ENCODE measurements at places on chromosomes 6 and 20.
A peak's percentile ranks its signal among the peaks of the same experiment; 100 is the strongest.

GRCh38 chr20:24672886-24673677 is 203.7 kb downstream of the SYNDIG1 start:
- DNase-seq = no peak

DNA sequence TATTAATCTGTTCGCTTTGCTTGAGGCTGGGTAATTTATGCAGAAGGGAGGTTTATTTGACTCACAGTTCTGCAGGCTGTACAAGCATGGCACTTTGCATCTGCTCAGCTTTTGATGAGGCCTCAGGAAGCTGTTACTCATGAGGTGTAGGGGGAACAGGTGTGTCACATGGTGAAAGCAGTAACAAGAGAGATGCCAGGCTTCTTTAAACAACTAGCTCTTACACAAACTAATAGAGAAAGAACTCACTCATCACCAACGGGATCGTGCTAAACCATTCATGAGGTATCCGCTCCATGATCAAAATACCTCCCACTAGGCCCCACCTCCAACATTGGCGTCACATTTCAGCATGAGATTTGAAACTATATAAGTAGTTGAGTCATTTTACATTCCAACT is 34.4 kb upstream of the GCLC start:
- DNase-seq = peak; percentile 70

- no peak for DNase-seq
Observed at GRCh38 chr6:27839626-27840475, 72.3 kb downstream of the OR2B2 start.

DNA sequence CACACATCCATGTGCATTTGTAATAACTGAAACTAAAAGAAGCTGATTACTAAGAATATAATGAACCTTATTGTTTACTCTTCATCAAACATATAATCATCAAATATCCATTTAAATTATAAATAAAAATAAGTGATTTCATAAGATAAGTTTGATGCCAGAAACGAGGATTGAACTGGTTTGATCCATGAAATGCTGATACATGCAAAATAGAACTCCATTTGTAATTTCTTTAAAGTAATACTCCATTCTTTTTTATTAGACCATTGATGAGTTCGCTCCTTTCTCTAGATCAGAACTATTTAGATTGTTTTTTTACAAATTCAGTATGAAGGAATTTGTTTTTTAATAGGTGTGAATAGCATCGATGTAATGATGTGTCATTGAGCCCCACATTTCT is 57.6 kb downstream of the EYS start:
- no peak for DNase-seq

DNA sequence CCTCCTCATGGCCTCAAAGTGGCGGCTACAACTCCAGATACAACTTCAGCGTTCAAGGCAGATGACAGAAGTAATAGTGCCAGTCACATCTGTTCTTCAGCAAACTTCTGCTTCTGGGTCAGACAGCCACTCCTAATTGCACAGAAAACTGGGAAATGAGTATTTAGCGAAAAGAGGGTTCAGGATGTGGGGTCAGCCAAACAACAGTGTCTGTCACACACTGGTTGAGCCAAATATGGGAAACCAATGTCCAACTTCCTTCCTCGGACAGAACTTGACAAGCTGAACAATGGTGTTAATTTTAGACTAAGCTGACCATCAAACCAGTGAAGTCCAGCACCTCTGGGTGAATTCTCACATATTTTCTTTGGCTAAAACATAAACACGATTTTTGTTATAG is 22.1 kb downstream of the NUDT3 start:
- no peak for DNase-seq

DNA sequence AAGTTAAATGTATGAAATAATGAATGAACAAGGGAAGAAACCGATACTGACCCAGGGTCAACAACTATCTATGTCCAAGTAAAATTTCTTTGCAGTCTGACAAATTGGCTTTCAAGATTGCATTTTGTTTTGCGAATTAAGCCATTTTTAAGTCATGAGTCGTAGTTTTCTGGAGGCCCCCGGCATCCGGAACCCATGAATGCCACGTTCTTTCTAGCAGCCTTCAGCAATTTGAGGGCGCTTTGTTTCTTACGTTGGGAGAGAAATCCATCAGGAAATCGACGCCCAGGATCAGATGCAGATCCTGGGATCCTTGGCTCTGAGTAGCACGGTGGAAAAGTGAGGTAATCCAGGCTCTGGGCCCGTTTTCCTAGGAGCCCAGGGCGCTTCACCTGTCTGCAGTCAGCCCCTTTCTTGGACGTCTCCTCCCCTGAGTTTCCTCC is 309 bp upstream of the ABRACL start:
- DNase-seq = no peak

- no peak for DNase-seq
Observed at GRCh38 chr20:370151-370600, 10.4 kb upstream of the TRIB3 start.

GRCh38 chr6:152267967-152268845 is 369.0 kb downstream of the SYNE1 start:
- DNase-seq = no peak

- DNase-seq = no peak
Observed at GRCh38 chr6:17130786-17131185, 28.9 kb downstream of the STMND1 start.

DNA sequence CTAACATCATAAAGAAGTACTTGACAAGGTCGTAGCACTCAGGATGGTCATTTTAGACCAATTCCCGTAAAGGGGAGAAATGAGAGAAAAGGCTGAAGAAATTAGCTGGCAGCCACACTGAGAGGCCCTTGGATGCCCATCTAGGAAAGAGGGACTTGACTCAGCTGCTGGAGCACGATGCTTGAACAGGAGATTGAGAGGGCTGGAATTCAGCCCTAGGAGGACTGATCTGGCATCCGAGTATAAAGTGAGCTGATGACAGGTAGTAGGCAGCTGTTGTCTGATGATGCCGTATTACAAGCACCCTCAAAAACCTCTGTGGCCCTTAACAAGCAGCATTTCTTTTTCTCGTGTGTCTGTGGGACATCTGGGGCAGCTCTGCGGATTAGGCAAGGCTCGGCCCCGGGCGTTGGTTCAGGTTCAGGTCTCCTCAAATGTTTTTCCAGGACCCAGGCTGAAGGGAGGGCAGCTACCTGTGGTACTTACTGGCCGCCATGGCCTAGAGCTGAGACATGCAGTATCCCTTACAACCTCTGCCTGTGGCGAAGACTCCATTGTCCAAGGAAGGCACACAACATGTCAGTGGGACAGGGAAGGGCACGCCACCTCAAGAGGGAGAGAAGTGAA is 219.6 kb upstream of the SNX9 start:
- DNase-seq = no peak

DNA sequence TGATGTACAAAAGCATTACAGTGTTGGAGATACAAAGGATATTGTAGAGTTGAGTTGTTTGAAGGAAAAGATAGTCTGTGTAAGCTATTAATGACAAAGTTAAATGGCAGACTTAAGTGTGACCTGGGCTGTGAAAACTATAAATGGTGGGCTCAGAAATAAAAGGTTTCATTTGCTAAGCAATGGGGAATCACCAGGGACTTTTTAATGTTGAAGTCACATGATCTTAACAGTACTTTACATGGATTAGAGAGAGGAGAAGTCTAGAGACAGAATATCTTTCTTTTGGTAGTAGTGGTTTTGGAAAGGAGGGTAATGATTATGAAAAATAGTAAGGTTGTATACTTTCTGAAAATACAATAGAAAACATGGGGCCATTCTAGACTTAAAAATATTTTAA is 67.1 kb downstream of the SCAF8 start:
- DNase-seq = no peak

- no peak for DNase-seq
Observed at GRCh38 chr6:82245376-82245775, 2.2 kb downstream of the IBTK start.

- DNase-seq = no peak
Observed at GRCh38 chr6:53100561-53100960, 35.4 kb downstream of the FBXO9 start.

- DNase-seq = no peak
Observed at GRCh38 chr20:50709636-50709973, 18.3 kb upstream of the RIPOR3 start.

- DNase-seq = peak; percentile 43
Observed at GRCh38 chr6:148451690-148452089, 109.1 kb downstream of the SASH1 start.

DNA sequence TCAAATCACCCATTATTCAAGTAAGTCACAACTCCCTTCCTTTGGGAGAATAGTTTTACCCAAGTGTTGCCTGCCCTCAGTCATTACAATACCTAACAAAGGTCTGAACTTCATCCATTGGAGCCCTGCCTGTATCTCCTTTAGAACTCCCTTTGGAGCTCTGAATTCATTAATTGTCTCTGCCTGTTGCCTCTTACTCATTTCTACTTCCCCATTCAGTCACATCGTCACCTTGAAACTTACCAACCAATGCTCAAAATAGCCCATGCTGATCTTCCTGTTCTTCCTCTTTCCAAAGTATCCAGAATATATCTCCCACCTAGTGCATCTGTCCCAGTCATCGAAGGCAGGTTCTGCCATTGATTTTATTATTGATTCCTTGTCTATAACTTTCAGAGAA is 120.7 kb upstream of the ADGRF1 start:
- no peak for DNase-seq

DNA sequence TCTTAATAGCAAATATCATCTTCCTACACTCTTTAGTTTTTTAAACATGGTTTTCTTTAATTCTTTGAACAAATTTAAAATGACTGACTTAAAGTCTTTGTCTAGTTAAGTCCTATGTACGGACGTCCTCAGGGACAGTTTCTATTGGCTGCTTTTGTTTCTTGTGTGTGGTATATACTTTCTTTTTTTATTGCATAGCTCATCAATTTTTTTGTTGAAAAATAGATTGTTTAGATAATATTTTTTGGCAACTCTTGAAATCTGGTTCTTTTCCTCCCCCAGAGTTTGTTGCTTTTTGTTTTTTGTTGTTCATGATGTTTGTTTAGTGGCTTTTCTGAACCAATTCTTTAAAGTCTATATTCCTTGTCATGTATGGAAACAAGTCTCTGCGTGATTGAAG is 479.8 kb downstream of the PREX1 start:
- no peak for DNase-seq

- DNase-seq = no peak
Observed at GRCh38 chr6:164286011-164286410, 871.5 kb downstream of the QKI start.

DNA sequence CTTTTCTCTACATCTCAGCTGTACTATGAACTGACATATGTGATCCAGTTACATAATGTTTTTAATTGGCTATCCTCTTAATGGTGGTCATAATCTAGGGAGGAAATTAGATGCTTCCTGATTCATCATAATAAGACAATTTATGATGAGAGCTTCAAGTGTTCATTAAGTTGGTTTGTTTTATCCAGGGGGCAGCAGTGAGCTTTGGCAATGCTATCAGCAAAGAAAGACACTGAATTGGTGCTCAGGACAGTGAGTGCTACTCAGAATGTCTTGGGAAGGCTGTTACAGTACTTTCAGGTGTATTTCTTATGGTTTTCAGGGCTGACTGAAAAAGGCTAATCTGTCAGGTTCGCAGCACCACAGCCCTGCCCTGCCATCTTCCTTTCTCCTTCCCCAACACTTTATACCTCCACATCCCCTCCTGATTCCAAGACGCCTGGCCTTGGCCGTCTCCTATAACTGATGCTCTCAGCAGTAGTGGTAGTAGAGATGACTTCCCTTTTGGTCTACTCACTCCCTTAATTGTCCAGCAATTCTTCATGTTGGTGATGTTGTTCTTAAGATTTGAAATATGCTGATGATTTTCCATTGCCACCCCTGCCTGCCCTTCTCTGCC is 67.0 kb upstream of the TNFAIP3 start:
- peak; percentile 64 for DNase-seq

DNA sequence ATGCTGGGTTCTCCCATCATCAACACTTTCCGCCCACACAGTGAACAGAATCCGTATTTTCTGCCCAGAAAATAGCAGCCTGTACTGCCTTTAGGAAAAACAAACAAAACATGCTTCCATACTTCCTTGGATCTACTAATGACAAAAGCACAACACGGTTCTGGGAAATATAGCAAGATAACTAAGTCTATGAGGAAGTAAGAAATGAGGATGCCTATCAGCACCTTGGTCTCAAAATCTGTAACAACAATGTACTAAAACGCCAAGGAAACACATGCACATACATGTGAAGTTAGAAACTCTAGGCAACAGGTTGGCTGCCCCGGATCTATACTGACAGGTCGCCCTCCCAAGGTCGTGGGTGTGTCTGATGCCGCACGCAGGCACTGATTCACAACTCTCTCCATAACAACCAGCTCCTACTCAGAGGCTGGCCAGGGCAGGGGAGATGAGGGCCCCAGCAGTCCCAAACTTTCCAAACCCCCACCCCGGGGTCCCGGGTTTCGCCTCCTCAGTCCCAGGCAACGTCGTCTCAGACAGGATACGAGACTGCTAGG is 710 bp downstream of the BTBD9 start:
- DNase-seq = peak; percentile 74

DNA sequence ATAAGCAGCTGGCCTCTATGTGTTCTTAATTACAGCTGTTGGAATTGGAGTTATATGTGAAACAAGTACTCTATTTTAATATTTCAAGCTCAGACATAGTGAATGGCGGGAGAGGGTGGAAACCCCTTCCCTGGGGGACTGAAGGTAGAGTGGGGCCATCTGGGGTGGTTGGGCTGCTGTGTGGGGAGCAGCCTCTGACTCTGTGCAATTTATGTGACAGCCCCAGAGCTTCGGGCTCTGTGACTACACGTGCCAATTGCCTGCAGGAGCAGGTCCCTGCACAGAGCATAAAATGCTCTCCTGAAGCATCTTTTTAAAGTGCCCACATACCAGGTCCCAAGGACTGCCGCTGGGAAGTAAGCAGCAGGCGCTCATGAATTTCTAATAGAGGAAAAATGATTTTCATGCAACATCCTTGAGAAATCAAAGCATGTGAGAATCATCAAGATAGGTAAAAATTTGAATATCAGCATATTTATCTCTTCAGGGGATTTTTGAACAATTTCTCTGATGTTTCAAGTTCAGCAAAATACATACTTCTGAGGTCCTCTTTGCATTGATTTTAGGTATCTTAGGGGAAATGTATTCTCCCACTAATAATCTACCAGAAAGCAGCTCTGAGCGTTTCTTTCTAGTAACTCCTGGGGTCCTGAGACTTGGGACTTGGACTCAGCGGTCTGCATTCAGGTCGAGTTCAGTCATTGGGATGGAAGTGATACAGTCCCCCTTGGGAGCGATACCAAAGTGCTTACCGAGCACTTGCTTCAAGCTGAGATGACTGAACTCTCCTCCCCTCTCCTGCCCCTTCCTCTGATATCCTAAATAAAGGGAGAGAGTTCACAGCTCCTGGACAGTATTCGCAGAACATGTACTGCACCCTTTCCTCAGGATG is 40.0 kb downstream of the ALDH8A1 start:
- DNase-seq = no peak

- no peak for DNase-seq
Observed at GRCh38 chr6:114049367-114049966, 78.5 kb upstream of the HDAC2 start.

DNA sequence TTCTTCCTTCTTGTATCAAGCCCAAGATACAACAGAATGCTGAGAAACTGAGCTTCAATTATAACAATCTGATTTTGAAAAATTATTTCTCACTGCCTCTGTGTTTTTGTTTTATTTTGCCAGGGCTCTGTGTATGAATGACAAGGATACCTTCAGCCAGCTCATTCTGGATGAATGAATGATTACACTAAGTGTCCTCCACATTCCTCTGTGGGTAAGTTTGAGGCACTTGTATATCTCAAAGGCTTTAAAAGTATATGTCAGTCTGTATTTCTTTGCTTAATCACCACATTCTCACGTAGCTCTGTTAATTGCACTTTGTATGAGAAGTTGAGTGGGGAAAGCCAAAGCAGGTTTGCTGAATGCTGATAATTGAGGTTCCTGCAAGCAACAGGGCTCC is 95.1 kb downstream of the TIAM2 start:
- no peak for DNase-seq

GRCh38 chr6:99093456-99094190 is 145.9 kb upstream of the FBXL4 start:
- DNase-seq = no peak

Measured in activated T-cell treated with anti-CD3 and anti-CD28 coated beads, Interleukin-2, amount 50 U/mL, for 48 hours (primary cell).